ENCODE measurements at places on chromosomes 1 and 21.

DNA sequence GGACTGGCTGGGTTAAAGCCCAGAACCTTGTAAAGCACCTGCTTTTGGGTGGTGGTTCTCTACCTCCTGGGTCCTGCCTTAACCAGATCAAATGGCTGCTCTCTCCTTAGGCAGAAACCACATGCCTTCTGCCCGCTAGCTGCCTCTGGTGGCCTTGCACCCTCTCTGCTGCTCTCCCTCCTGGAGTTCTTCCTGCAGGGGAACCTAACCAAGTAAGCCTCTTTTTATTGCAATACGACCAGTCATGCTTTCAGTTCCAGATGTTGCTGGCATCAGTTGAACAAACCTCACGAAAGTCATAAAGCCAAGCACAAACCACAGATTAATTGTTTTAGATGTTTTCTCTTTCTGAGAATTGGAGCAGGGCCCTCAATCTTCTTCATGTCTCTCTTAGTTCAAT lies 118.9 kb downstream of the GDAP2 start:
- DNase-seq: no peak

DNA sequence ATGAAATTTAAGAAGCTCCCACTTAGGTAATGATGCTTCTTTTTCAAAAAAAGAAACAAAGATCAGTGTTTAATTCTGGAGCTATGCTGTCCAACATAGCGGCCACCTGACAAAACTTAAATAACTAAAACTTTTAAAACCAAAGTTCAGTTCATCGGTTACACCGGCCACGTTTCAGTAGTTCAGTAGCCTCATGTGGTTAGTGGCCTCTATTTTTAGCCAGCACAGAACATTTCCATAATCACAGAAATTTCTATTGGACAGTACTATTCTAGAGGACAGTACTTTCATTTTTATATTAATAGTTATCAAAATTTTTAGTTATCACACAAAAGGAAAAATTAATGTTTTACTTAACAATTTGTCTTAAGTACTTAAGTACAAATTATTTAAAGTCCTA lies 141.0 kb downstream of the USP25 start:
- DNase-seq: no peak

DNA sequence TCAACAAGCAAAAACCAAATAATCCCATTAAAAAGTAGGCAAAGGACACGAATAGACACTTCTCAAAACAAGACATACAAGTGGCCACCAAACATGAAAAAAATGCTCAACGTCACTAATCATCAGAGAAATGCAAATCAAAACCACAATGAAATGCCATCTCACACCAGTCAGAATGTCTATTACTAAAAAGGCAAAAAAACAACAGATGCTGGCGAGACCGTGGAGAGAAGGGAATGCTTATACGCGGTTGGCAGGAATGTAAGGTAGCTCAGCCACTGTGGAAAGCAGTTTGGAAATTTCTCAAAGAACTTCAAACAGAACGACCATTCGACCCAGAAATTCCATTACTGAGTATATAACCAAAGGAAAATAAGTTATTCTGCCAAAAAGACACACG lies 145.1 kb upstream of the EDN2 start:
- DNase-seq: no peak

GRCh38 chr1:117925981-117926380 lies 3.4 kb downstream of the GDAP2 start:
- no peak for DNase-seq

- DNase-seq: no peak
Measured at GRCh38 chr1:205920159-205920558, 23.1 kb downstream of the SLC26A9 start.

- no peak for DNase-seq
Measured at GRCh38 chr1:157968946-157969345, 24.5 kb upstream of the KIRREL1 start.

DNA sequence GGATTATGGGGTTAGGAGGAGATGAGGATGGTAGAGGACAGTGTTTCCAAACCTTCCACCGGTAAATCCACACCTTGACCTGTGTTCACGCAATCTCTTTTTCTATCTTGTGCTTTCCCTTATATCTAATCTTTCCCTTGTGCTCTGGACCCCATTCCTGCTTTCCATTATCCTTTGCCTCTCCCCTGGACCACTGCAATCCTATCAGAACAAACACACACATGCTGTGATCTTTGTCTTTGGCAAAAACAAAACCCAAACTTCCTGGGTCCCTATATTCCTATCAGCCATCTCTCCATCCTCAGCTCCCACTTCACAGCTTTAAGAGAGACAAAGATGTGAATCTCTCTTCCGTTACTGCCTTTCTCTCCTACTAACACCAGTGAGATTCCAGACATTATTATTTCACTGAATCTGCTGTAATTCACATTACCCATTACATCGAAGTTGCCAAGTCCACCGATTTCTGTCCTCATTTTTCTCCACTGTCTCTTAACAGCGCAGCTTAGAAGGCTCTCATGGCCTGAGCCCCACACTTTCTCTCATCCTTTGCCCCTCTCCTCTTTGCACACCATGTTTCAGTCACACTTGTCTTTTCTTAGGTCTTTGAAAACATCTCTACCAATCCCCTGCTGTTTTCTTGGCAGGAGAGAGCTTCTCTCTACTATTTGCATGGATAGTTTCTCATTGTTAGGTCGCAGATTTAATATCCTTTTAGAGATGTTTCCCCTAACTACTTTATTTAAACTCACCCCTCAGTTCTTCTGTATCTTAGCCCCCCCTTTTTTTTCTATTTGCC lies 230.0 kb upstream of the B3GALT2 start:
- no peak for DNase-seq

DNA sequence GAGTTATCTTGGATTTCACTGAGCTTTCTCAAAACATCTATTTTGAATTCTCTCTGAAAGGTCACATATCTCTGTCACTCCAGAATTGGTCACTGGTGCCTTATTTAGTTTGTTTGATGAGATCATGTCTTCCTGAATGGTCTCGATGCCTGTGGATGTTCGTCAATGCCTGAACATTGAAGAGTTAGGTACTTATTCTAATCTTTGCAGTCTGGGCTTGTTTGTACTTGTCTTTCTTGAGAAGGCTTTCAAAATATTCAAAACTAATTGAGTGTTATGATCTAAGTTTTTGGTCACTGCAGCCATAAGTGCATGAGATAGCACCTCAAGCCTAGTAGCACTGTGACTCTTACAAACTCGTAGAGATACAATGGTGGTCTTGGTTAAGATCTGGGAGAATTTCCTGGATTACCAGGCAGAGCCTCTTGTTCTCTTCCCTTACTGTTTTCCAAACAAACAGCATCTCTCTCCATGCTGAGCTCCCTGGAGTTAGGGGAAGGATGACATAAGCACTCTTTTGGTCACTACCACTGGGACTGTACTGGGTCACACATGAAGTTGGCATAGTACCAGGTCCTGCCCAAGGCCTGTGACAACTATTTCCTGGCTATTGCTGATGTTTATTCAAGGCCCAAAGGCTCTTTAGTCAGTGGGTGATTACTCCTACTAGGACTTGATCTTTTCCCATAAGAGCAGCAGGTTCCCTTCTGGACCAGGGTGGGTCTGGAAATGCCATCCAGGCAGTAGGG lies 25.6 kb downstream of the SLC22A15 start:
- no peak for DNase-seq

DNA sequence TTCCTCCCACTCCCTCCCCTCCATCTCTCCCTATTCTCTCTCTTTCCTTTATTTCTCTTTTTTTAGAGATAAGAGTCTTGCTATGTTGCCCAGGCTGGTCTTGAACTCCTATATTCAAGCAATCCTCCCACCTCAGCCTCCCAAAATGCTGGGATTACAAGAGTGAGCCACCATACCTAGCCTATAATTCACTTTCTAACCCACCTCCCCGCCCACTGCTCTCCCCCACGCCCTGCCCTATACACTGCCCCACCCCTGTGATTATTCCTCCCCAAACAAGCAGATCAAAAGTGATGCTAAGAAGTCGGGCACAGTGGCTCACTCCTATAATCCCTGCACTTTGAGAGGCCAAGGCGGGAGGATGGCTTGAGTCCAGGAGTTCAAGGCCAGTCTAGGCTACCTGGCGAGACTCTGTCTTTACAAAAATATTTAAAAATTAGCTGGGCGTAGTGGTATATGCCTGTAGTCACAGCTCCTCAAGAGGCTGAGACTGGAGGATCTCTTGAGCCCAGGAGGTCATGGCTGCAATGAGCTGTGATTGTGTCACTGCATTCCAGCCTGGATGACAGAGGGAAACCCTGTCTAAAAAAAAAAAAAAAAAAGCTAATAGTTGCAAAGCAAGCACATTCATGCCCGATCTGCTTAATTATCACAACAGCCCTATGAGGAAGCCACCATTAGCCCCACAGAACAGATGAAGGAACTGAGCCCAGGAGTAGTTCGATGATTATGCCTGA lies 12.8 kb upstream of the E2F2 start:
- DNase-seq: peak; percentile 0
